ENCODE measurements at places on chromosomes 5 and 9. TPM values are rescaled to one million over a fixed set of nuclear protein-coding genes. Genes with fewer than 3 reads are reported as not detected.

DNA sequence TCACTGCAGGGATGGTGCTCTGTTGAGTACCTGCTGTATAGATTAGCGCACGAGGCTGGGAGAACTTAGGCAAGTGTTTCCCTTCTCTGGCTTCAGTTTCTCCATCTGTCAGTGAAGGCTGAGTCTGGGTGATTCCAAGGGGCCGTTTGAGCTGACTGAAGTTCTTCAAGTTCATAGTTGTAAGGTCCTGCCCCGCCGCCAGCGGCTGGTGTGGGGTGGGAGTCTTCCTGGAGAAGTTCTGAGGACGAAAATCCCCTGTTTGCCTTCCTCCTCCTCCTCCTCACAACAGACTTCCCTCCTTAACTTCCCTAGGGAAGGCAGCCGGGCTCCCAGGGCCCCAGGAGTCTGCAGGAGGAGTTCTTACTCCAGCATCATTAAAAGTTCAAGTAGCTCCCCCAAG, 1.7 kb upstream of the HRCT1 start:
- H3K4me3 ChIP-seq, result no peak overlapping the region
- no peaks in the 10 kb centered on the region for H3K27me3 ChIP-seq
- no peaks in the 10 kb centered on the region for H3K36me3 ChIP-seq
- no peak for DNase-seq
- peaks cover 20% of the 10 kb centered on the region for H3K4me1 ChIP-seq

GRCh38 chr9:72506615-72507014, 14.8 kb upstream of the TMC1 start:
- H3K27ac ChIP-seq, result no peak overlapping the region
- H3K4me1 ChIP-seq, result no peaks in the 10 kb centered on the region
- no peak overlapping the region for H3K4me3 ChIP-seq
- H3K36me3 ChIP-seq, result no peaks in the 10 kb centered on the region

Gene SMIM33
- total RNA-seq, result not detected

DNA sequence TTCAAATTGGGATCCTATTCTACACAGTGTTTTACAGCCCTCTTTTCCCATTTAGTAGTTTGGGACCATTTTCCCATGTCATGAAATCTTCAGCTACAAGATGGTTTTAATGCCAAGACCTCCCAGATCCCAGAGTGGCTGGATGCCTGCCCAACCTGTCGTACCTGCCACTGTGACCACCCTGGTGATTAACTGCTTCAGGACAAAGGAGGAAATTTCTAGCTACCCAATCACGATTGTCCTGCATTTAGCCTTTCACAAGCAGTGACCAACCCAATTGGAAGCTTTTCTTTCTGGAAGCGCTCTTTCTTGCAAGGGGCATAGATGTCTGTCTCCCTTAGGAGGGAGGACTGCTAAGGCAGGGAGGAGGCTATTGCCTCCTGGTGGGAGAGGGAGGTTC, 13.8 kb downstream of the IL9 start:
- H3K4me1 ChIP-seq, result 0 out of 2 replicates have a peak, but pooled peaks cover 5% of the 10 kb centered on the region
- DNase-seq, result no peak
- no peaks in the 10 kb centered on the region for H3K36me3 ChIP-seq
- no peak overlapping the region for H3K4me3 ChIP-seq
- no peaks in the 10 kb centered on the region for H3K27me3 ChIP-seq
- H3K27ac ChIP-seq, result no peak overlapping the region

- H3K36me3 ChIP-seq, result no peaks in the 10 kb centered on the region
- H3K4me3 ChIP-seq, result no peak overlapping the region
- DNase-seq, result no peak
- no peaks in the 10 kb centered on the region for H3K27me3 ChIP-seq
Observed at GRCh38 chr5:158119961-158120723, 261.2 kb upstream of the CLINT1 start.

Gene TEX48
- total RNA-seq, result not detected

Gene CRHBP
- total RNA-seq, result not detected

DNA sequence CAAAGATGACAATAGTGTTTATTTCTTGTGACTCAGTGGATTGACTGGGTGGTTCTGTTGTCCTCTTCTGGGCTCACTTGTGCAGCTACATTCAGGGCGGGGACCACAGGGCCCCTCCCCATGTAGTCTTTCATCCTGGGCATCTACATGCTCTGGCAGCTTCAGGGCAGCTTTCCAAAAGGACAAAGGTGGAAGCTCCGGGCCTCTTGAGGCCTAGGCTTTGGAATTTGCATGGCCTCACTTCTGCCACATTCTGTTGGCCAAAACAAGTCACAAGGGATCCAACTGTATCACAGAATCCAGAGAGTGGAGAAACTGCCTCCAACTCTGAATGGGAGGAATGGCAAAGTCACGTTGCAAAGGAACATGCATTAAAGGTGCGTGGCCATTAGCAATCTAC, 64.3 kb downstream of the ARHGAP26 start:
- H3K4me1 ChIP-seq, result peaks cover 19% of the 10 kb centered on the region
- H3K27me3 ChIP-seq, result no peaks in the 10 kb centered on the region
- no peaks in the 10 kb centered on the region for H3K36me3 ChIP-seq
- no peak for DNase-seq
- no peak overlapping the region for H3K4me3 ChIP-seq

Gene ATP6V0E1
- 75.0 TPM for total RNA-seq

Gene AMBP
- 4.0 TPM for total RNA-seq

DNA sequence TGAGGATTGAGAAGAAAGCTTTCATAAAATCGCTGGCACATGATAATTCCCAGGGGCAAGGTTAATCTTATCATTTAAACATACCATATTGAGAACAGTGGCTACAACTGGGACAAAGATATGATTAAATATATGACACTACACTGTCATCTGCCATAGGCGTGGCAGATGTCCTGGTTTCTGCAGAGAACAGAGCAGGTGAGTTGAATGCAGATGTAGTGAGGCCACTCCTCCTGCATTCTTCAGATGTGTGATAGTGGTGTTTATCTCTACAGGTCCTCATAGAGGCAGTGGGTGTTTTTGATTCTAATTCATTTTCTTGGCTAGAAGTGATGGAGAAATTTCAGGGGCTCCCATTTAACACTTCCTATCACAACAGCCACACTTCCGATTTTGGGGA, 237.0 kb upstream of the CDH9 start:
- H3K4me1 ChIP-seq, result no peaks in the 10 kb centered on the region
- H3K27me3 ChIP-seq, result no peaks in the 10 kb centered on the region
- no peak overlapping the region for H3K27ac ChIP-seq
- no peaks in the 10 kb centered on the region for H3K36me3 ChIP-seq

Gene ITGA1
- 12.0 TPM for total RNA-seq

Gene INSYN2B
- total RNA-seq, result 4.4 TPM

DNA sequence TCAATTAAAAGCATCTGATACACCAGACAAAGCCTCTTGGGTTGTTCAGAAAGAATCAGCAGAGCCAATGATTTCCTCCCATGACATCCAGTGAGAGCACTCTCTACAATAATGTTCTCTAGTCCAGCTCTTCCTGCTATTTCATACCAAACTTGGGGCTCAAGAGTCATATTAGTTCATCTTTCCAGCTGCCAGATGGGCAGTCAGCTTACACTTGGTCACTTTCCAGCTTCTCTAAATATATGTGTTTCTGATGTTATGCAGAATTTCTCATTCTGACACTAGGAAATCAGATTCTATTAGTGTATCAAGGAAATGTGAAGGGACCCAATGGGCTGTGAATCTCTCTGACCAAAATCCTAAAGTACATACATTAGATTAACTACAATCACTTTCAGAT, 148.9 kb downstream of the ENC1 start:
- no peaks in the 10 kb centered on the region for H3K27me3 ChIP-seq
- H3K36me3 ChIP-seq, result no peaks in the 10 kb centered on the region
- H3K27ac ChIP-seq, result no peak overlapping the region
- peaks cover 4% of the 10 kb centered on the region for H3K4me1 ChIP-seq
- no peak for DNase-seq

Gene PHF2
- total RNA-seq, result 8.9 TPM

- no peaks in the 10 kb centered on the region for H3K36me3 ChIP-seq
- H3K4me1 ChIP-seq, result no peaks in the 10 kb centered on the region
- H3K27me3 ChIP-seq, result no peaks in the 10 kb centered on the region
Observed at GRCh38 chr5:74672215-74672877, 12.7 kb upstream of the HEXB start.

DNA sequence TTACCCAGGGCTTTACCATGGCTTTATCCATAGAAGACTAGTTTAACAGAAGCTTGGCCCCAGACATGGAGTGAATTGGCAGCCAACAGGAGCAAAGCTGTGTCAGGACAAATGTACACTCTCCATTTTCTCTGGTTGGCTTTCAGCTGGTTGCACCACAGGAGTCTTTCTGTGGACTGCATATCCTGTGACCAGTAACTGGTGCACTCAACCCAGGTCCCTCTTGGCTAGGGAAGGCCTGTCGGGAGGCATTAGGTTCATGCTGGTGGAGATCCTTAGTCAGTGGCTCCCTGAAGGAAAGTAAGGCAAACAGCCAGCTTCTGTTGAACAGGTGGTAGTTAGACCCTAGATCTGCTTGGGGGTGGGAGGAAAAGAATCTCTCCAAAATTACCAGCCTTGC, 146.9 kb upstream of the TLX3 start:
- no peaks in the 10 kb centered on the region for H3K27me3 ChIP-seq
- H3K27ac ChIP-seq, result no peak overlapping the region
- H3K4me1 ChIP-seq, result peaks cover 7% of the 10 kb centered on the region
- no peaks in the 10 kb centered on the region for H3K36me3 ChIP-seq

- H3K4me1 ChIP-seq, result peaks cover 22% of the 10 kb centered on the region
- H3K27me3 ChIP-seq, result no peaks in the 10 kb centered on the region
- no peak for DNase-seq
- no peak overlapping the region for H3K4me3 ChIP-seq
- no peak overlapping the region for H3K27ac ChIP-seq
Observed at GRCh38 chr5:89991592-89991991, 418.0 kb downstream of the CETN3 start.

Data from GM23338 (cell line).